Activated T-cell treated with anti-CD3 and anti-CD28 coated beads, Interleukin-2, amount 50 U/mL, for 72 hours (primary cell): ENCODE measurements at places on chromosomes 5 and 9. TPM values are rescaled to one million over a fixed set of nuclear protein-coding genes. Genes with fewer than 3 reads are reported as not detected.

The INSL4 gene
- not detected for total RNA-seq

The PRR7 gene
- 16.0 TPM for total RNA-seq

GRCh38 chr5:150542933-150543445 is 35.1 kb downstream of the NDST1 start:
- H3K27me3 ChIP-seq: no peaks in the 10 kb centered on the region
- H3K4me3 ChIP-seq: no peak overlapping the region
- H3K27ac ChIP-seq: no peak overlapping the region
- no peaks in the 10 kb centered on the region for H3K4me1 ChIP-seq

- DNase-seq: peak; percentile 85
- H3K36me3 ChIP-seq: no peaks in the 10 kb centered on the region
- no peak overlapping the region for H3K27ac ChIP-seq
- H3K4me1 ChIP-seq: no peaks in the 10 kb centered on the region
- no peaks in the 10 kb centered on the region for H3K27me3 ChIP-seq
Measured at GRCh38 chr9:136488247-136489214, 5.7 kb upstream of the SEC16A start.

DNA sequence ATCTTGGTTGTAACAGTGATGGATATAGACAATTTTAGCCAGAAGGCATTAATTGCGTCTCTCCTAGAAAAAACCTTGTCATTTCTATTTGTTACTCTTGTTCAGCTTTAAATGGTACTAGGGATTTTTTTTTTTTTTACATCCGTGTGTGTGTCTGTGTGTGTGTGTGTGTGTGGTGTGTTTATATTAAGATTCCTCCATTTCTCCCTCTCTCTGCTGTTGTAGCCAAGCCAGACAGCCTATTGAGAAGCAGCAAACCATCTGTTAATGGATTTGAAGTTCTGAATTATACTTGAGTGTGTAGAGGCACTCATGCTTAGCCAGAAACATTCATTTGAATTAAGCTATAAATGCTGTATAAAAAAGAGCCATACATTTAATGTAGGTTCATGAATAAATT is 72.3 kb downstream of the SLF1 start:
- no peak overlapping the region for H3K27ac ChIP-seq
- H3K4me1 ChIP-seq: no peaks in the 10 kb centered on the region
- peaks cover 11% of the 10 kb centered on the region for H3K36me3 ChIP-seq
- no peaks in the 10 kb centered on the region for H3K27me3 ChIP-seq
- no peak for DNase-seq
- H3K4me3 ChIP-seq: no peak overlapping the region
